ENCODE measurements at places on chromosomes 7 and 10.

DNA sequence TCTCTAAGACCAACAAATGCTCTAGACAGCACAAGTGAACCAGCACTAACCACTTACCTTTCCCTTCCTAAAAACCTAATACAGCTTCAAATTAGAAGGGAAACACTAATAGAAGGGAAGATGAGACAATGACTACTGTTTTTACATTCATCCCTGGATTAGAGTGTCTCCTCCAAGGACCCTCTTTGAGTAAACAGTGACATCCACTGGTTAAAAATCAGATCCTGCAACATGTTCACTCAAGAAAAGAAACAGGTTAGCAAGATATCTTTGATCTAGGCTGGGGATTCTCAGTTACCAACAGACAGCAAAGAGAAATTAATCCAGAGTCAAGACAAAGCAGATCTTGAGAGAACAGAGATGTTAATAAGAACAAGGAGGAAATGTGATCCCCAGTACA is 177.7 kb upstream of the GHITM start:
- no peak for DNase-seq

DNA sequence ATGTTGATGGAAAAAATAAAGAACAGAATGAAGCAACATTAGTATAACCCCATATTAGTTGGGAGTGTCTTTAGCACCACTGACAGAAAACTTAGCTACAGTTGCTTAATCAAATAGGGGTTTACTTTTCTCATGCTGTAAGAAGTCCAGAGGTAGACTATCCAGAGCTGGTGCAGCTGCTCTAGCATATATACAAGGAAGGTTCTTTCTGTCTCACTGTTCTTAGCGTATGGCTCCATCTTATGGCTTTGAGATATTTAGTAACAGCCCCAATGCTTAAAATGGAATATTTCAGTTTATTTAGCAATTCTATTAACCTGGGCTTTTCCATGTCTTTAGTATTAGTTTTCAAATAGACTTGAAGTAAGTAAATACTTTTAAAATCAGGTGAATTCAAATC is 15.2 kb upstream of the WNT2 start:
- no peak for DNase-seq

DNA sequence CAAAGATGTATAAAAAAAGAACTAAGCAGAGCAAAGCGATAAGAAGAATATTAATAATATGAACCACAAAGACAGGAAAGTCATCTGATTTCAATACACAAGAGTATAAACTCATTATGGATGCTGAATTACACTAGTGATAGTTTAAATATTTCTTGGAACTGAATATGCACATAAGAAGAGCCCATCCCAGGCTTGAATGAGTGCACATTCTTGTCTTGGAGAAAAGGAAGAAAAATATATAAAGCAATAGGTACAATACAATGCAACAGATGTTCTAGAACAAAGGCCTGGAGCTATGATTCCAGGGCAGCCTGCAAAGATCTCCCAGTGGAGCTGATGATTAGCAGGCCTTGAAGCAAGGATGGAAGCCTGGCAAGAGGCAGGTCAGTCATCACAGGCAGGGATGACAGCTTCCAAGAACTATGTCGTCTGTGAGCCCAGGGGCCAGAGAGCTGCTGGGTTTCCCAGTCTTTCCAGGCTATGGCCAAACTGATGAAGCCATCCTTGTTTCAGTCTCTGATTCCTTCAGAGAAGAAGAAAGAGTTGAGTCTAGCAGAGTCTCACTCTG is 277.6 kb downstream of the KCNMA1 start:
- no peak for DNase-seq

DNA sequence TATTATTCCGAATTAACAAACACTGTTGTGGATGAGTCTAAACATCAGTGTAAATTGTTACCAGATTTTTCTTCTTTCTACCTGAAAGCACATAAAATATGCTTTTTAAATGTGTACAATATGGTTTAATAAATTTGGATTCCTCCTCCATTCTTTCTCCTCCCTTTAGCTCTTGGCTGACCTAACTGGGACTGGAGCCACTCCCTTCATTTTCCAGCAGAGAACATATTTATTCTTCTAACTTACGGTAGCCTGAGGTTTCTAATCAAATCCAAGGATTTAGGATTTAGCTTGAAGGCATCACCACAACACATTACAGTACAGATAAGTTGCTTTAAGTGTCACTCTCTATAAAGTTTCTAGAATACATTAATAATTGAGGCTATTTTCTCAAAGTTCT is 88.2 kb upstream of the SEMA3C start:
- no peak for DNase-seq

- DNase-seq = no peak
These were observed 14.3 kb downstream of the UBTD1 start for GRCh38 chr10:97512993-97513392.

DNA sequence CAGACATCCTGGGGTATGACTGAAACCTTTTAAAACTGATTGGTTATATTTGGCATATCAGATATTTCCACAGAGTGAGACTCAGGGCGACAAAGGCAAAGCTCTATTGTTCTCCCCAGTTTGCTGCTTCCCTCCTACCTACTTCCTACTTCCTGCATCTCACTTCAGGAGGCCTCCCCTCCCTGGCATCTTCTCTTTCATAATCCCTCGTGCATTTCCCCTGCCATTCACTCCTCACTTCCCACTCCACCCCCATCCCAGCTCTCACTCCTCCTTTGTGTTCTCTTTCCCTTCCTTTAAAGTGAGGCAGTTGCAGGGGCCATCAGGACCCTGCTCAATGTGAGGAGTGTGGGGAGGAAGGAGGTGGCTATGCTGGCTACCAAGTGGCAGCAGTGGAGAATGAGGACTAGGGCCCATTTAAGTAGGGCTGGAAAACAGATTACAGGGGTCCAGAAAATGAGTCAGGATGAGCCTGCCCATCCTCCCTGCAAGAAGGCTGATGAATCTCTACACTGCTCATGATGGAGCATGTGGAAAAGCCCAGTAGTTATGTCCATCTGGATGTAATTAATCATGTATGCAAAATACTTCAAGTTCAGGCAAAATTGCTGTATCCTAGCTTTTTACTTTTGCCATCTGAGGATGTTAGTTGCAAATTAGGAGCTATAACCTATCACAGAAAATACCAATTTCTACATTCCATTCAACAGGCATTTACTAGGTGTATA is 311.8 kb upstream of the IMMP2L start:
- DNase-seq = no peak

DNA sequence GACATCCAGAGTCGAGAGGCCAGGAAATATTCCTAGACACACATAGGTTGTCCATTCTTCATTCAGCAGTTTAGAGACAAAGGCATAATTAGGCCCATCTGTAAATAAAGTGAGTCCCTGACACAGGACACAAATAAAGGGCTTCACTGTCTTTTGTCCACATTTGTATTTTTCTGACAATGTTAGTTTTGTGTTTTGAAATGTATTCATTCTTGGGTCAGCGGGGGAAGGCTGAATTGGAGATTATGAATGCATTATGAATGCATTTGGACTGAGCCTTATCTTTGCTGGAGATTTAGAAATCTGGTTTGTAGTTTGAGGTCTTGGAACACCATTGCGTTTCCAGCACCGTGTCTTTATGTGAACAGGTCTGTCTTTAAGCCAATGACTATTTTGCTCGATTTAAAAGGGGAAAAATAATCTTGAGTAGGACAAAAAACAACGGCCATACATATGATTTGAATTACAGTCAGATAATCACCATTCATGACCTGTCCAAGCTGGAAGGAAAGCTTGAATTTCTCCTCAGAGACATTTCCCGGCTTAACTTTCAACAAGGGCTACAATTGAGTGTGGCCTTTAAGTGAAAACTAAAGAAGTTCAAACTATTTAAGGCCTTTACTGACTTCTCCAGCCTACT is 334.8 kb downstream of the WDR11 start:
- no peak for DNase-seq

DNA sequence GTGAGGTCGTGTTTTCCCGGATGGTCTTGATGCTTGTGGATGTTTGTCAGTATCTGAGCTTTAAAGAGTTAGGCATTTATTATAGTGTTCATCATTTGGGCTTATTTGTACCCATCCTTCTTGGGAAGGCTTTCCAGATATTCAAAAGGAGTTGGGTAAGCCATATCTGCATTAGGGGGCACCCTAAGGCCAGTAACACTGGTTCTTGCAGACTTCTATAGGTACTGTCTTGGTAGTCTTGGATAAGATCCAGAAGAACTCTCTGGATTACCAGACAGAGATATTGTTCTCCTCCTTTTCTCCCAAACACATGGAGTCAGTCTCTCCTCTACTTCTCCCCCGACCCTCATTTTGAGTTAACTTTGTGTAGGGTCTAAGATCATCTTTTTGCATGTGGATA is 92.8 kb downstream of the SDK1 start:
- no peak for DNase-seq

GRCh38 chr10:2882628-2883027 is 184.7 kb upstream of the PFKP start:
- no peak for DNase-seq

DNA sequence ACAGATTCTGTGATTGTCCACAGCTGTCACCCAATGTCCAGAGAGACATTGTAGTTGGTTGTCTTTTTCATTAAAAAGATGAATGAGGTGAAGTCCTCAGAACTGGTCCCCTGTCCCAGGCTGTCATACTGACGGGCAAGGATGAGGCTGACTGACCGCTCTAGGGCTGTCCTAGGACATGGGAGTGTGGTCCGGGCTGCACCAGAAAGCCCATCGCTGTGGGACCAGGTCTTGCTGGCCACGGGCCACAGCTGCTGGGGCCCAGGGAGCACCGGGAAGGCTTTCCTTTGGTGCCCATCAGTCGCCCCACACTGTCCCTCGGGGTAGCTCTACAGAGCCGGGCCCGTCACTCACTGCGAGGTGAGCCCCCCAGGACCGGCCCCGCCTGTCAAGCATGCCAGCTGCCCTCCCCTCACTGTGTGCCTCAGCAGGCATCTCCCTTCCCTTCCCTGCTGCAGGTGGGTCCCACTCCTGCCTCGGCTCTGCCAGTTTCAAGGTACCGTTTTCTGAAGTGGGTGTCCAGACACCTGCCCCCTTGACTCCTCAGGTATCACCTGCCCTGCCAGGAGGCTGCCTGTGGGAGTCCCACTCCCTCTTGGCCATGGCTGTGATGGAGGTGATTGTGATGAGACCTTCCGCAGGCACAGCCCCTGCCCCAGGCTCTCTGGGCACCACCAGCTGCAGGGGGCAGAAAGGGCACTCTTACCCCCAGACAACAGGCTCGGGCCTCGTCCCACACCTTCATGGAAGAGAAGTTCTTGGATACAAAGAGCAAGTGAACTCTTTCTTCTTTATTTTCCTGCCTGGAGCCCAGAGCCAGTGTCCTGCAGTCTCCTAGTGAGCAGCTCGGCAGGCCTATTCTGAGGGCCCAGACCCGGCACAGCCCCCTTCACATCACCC is 21.7 kb downstream of the LRRC27 start:
- no peak for DNase-seq

- DNase-seq = no peak
These were observed 202.4 kb downstream of the ELFN1 start for GRCh38 chr7:1872191-1873069.

DNA sequence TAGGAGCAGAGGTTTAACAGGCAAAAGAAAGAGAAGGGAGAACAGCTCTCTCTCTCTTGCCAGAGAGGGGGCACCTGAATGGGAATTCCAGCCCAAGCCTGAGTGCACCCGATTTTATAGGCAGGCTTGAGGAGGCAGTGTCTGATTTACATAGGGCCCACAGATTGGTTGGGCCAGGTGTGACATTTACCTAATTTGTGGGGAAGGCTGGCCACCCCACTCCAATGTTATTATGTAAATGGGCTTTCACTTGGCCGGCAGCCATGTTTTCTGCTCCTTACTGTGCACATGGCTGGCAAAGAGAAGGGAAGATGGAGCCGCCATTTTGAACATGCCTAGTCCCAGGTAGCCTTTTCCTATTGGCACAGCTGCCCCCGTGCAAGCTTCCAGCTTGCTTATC is 735.5 kb upstream of the AUTS2 start:
- no peak for DNase-seq

GRCh38 chr10:88946200-88946599 is 6.4 kb downstream of the ACTA2 start:
- DNase-seq = no peak

DNA sequence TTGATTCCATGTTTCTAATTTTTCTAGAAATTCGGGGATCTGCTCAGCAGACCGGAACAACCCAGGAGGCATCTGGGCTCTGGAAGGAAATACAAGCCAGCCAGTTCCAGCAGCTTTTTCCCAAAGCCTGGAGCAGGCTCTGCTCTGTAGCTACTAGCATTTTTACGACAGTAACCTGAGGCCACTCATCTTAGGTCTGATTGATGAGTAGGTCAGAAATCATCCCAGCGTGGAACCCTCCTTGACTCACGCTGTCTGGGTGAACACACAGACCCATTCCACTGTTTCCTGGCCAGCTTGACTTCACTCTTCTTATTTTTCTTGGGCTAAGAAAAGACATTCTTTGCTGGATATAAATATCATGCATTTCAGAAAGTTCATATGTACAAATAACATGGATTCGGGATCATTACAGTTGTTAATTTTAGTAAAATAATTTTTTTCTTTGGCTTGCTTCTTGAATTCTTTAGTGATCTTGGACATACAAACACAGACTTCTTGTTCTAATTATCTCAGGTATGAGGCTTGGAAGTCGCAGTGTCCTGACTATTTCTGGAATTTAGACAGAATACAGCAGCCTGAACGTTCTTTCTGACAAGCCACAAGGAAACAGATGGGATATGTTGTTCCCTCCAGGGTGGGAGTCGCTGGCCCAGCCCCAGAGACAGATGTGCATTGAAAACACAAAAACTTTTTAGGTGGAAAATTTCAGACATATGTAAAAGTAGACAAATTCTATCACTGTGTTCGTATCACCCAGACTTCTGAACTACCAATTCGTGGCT is 54.6 kb upstream of the PITRM1 start:
- DNase-seq = no peak

- DNase-seq = no peak
These were observed 62.4 kb upstream of the MKRN1 start for GRCh38 chr7:140541513-140542227.

DNA sequence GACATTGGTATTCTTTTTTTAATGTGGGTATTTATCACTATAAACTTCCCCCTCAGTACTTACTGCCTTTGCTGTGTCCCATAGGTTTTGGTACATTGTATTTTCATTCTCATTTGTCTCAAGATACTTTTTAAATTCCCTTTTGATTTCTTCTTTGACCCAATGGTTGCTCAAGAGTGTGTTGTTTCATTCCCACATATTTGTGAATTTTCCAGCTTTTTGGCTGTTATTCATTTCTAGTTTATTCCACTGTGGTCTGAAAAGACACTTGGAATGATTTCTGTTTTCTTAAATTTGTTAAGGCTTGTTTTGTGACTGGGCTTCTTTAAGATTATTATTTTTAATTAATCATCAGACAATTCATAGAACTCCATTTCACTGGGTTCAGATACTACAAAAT is 105.0 kb downstream of the EPC1 start:
- no peak for DNase-seq
